Vagina (tissue), 2 donors: ENCODE measurements at places on chromosomes 5 and 9.

GRCh38 chr9:73168298-73168934, 16.8 kb downstream of the ANXA1 start:
- H3K36me3 ChIP-seq = peaks cover 79% of the 10 kb centered on the region
- no peaks in the 10 kb centered on the region for H3K4me1 ChIP-seq
- H3K27me3 ChIP-seq = no peaks in the 10 kb centered on the region
- no peak overlapping the region for H3K27ac ChIP-seq
- DNase-seq = no peak
- no peak overlapping the region for H3K4me3 ChIP-seq

DNA sequence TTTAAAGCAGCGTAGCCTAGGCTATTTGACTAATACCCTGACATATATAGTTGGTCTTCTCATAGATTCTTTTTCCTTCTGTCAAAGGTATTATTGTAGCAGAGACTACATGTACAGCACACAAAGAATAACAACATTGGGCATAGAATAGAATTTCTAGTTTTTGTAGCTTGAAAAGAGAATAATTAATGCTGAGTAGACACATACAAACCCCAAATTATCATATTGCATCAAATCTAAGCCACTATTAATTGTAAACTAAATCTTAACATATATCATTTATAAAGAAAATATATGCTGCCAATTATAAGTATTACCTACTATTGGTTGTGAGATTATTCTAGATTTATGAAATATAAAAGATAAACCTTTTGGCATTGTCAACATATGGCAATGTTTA, 574.5 kb downstream of the SLCO4C1 start:
- no peaks in the 10 kb centered on the region for H3K4me1 ChIP-seq
- H3K27ac ChIP-seq = no peak overlapping the region
- H3K27me3 ChIP-seq = no peaks in the 10 kb centered on the region

DNA sequence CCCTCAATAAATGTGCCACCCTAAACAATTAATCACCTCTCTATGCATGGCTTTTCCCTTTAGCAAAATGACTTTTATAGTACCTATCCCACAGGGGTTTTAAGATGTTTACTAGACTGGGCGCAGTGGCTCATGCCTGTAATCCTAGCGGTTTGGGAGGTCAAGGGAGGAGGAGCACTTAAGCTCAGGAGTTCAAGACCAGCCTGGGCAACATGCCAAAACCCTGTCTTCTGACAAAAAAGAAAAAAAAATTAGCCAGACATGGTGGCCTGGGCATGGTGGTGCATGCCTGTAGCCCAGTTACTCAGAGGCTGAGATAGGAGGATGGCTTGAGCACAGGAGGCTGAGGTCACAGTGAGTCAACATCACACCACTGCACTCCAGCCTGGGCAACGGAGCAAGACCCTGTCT, 13.5 kb downstream of the SH3TC2 start:
- H3K27me3 ChIP-seq = no peaks in the 10 kb centered on the region
- no peaks in the 10 kb centered on the region for H3K36me3 ChIP-seq
- no peak for DNase-seq
- H3K4me1 ChIP-seq = peaks cover 12% of the 10 kb centered on the region

DNA sequence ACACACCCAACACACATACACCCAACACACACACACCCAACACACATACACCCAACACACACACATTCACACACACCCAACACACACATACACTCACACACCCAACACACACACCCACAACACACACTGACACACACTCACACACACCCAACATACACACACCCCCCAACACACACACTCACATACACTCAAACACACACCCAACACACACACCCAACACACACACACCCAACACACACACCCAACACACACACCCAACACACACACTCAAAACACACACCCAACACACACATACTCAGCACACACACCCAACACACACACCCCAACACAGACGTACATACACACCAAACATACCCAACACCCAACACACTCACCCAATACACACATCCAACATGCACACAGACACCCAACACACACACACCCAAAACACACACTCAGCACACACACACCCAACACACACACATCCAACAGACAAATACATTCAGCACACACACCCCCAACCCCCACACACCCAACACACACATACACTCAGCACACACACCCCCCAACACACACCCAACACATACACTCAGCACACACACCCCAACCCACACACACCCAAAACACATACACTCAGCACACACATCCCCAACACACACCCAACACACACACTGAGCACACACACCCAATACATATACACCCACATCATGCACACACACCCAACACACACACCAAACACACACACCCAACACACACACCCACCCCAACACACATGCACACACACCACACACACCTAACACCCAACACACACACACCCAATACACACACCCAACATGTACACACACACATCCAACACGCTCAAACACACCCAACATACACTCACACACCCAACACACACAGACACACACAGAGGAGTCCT, 479.5 kb upstream of the DAP start:
- H3K27me3 ChIP-seq = no peaks in the 10 kb centered on the region
- no peaks in the 10 kb centered on the region for H3K36me3 ChIP-seq

GRCh38 chr5:180595381-180596114, 4.2 kb upstream of the SCGB3A1 start:
- H3K4me1 ChIP-seq = peaks cover 12% of the 10 kb centered on the region
- no peak overlapping the region for H3K4me3 ChIP-seq
- DNase-seq = peak; percentile 76
- no peak overlapping the region for H3K27ac ChIP-seq
- H3K36me3 ChIP-seq = no peaks in the 10 kb centered on the region
- H3K27me3 ChIP-seq = no peaks in the 10 kb centered on the region

DNA sequence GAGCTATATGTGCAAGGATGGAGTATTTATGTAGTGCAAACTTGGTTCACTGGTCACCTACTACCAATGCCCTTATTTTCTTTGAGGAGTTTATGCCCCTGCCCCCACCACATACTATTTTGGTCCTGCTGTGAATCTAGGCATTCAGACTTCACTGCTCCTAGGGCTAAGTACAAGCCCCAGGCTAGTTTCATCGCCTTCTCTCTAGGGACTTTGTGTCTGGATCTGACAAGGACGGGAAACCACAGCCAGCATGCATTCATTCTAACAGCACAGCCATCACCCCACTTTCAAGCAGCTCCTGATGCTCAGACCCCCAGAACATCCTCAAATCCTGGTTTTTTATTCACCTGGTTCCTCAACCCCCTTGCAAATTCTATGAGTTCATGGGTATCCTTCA, 56.8 kb downstream of the DRD1 start:
- no peaks in the 10 kb centered on the region for H3K4me1 ChIP-seq
- no peaks in the 10 kb centered on the region for H3K27me3 ChIP-seq
- no peak overlapping the region for H3K27ac ChIP-seq
- no peak for DNase-seq
- H3K36me3 ChIP-seq = no peaks in the 10 kb centered on the region
- H3K4me3 ChIP-seq = no peak overlapping the region

DNA sequence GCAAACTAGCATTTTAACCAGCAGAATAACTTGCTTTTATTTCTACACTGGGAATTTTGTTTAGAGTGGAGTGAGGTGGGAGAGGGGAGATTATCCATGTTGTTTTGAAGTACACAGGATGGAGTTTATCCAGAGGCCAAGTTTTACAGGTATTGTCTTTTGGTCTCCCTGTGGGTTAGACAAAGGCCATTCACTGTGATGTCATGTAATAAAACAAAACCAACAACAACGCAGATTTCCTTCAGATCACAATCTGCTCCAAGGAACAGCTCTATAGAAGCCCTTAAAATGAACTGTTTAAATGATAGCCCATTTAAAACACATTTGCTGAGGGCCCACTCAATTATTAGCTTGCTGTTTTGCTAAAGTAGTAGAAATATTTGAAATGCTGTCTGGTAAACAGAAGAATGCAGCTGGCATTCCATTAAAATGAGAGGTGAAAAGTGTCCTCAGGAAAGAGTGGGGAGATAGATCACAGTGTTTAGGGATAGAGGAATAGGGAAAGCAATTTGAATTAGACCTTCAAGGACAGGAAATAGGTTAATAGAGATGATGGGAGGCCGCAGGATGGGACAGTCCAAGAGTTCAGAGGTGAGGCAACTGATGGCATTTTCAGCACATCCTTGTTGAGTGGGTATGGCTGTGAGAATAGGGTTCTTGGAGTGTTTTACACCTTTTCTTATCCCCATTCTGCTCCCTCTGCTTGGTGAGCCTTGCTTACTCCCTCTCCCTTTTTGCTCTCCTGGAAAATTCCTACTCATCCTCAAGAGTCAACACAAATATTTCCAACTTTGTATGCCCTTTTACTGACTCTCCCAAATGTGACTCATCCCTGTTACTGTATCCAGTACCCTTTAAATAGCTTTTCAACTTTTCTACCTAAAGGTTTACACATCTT, 140.1 kb upstream of the NR3C1 start:
- H3K27me3 ChIP-seq = no peaks in the 10 kb centered on the region
- H3K27ac ChIP-seq = no peak overlapping the region
- DNase-seq = no peak

GRCh38 chr5:95565280-95565920, 10.5 kb downstream of the ARSK start:
- no peak overlapping the region for H3K4me3 ChIP-seq
- DNase-seq = no peak
- H3K27ac ChIP-seq = no peak overlapping the region
- H3K4me1 ChIP-seq = no peaks in the 10 kb centered on the region
- H3K36me3 ChIP-seq = peaks cover 12% of the 10 kb centered on the region

- DNase-seq = no peak
- H3K27ac ChIP-seq = no peak overlapping the region
- no peaks in the 10 kb centered on the region for H3K36me3 ChIP-seq
- H3K4me3 ChIP-seq = no peak overlapping the region
- H3K4me1 ChIP-seq = no peaks in the 10 kb centered on the region
These were observed 172.3 kb upstream of the CDH6 start for GRCh38 chr5:31021181-31021624.

GRCh38 chr5:59856358-59856757, 37.2 kb downstream of the PDE4D start:
- no peak overlapping the region for H3K4me3 ChIP-seq
- no peaks in the 10 kb centered on the region for H3K4me1 ChIP-seq
- H3K27ac ChIP-seq = no peak overlapping the region
- no peak for DNase-seq
- no peaks in the 10 kb centered on the region for H3K27me3 ChIP-seq
- H3K36me3 ChIP-seq = no peaks in the 10 kb centered on the region

DNA sequence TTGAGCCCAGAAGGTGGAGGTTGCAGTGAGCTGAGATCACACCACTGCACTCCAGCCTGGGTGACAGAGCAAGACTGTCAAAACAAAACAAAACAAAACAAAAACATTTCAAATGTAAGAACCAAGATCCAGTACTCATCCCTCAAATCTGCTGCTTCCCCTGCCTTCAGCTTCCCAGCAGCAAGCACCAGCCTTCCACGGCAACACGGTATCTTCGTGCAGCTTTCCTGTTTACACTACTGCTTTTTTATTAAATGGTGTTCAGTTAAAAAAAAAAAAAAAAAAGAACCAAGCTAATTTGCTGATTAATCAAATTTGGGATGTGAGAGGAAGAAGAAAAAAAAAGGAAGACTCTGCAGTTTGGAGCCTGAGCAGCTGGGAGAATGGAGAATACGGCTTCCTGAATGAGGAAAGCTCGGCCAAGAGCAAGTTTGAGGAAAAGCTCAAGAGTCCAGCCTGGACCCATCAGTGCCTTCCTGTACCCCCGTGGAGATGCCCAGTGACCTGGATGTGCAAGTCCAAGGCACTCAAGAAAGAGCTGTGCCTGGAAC, 28.0 kb upstream of the SLC2A8 start:
- H3K4me3 ChIP-seq = no peak overlapping the region
- H3K27ac ChIP-seq = no peak overlapping the region
- DNase-seq = peak; percentile 61
- H3K36me3 ChIP-seq = no peaks in the 10 kb centered on the region
- H3K4me1 ChIP-seq = no peaks in the 10 kb centered on the region

DNA sequence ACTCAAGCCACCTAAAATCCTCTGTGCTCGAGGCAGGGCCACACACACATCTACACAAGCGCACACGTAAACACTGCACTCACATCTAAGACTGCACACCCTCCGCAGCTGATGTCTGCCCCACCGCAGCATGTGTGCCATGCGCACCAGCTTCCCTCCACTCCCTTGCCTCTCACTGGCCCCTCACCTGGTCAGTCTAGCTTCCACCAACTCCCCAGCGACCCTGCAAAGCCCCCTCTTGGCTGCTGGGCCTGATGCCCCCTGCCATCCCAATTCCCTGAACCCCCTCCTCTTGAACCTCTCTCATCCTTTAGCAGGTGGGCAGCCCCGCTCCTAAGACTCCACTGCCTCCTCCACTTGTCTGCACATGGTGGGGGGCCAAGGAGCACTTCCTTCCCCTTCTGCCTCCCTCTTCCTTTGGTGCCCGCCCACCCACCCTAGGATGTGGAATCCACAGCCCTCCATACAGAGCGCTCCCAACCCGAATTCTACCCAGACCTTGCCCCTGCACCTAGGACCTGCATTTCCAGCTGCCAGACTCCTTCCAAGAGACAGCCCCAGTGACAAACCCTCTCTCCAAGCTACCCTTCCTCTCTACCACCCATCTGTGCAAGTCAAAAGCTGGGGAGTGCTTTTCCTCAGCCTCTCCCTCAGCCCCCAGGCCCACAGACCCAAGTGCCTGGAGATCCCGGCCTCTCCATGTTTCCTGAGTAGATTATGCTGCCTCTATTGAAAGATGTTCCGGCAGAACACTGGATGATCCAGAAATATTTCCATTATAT, 23.9 kb downstream of the ADAMTS2 start:
- no peak overlapping the region for H3K27ac ChIP-seq
- no peak for DNase-seq
- H3K36me3 ChIP-seq = no peaks in the 10 kb centered on the region
- H3K4me1 ChIP-seq = peaks cover 43% of the 10 kb centered on the region
- H3K27me3 ChIP-seq = no peaks in the 10 kb centered on the region

DNA sequence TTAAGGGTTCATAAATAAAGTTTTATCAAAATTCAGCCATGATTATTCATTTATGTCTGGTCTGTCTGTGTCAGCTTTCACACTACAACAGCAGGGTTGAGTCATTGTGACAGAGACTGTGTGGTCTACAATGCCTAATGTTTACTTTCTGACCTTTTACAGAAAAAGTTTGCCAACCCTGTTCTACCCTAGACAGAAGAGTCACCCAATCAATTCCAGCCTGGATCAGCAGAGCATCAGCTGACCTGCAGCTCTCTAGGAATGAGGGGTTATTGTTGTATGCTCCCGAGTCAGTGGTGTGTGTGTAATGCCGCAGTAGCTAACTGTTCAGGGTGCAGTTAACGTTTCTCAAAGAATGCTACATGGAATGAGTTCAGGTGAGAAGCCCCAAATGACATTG, 87.3 kb downstream of the HRH2 start:
- H3K4me1 ChIP-seq = no peaks in the 10 kb centered on the region
- H3K4me3 ChIP-seq = no peak overlapping the region
- H3K36me3 ChIP-seq = no peaks in the 10 kb centered on the region
- DNase-seq = no peak

DNA sequence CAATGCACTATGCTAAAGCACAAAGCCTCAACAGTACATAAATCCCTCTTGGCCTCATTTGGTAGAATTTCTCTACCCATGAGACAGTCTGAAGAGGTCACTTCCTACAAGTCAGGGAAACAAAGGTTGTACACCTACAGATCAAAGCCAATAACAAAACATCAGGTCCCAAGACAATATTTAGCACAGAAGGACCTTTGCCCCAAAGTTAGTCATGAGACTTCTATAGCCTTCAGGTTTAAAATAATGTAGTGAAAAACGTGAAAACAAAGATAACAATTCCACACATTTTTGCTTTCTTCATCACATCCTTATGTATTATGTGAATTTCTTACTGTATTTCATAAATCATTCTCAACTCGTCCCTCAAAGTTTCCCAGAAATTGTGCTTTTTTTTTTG, 15.8 kb downstream of the AFF4 start:
- no peaks in the 10 kb centered on the region for H3K27me3 ChIP-seq
- H3K4me3 ChIP-seq = no peak overlapping the region
- H3K36me3 ChIP-seq = no peaks in the 10 kb centered on the region
- H3K27ac ChIP-seq = no peak overlapping the region
